ENCODE measurements at places on chromosomes 4 and X. TPM values are rescaled to one million over a fixed set of nuclear protein-coding genes. Genes with fewer than 3 reads are reported as not detected.

The MTMR8 gene
- 4.0 TPM for total RNA-seq

The NPY2R gene
- not detected for total RNA-seq

The CXCL5 gene
- total RNA-seq = 0.28 TPM

The IGSF1 gene
- 3.9 TPM for total RNA-seq

The PCDH7 gene
- 8.0 TPM for total RNA-seq

The NDST4 gene
- 1.3 TPM for total RNA-seq

The DMP1 gene
- not detected for total RNA-seq

The EGF gene
- total RNA-seq = 0.84 TPM

The SYN1 gene
- total RNA-seq = 4.5 TPM

DNA sequence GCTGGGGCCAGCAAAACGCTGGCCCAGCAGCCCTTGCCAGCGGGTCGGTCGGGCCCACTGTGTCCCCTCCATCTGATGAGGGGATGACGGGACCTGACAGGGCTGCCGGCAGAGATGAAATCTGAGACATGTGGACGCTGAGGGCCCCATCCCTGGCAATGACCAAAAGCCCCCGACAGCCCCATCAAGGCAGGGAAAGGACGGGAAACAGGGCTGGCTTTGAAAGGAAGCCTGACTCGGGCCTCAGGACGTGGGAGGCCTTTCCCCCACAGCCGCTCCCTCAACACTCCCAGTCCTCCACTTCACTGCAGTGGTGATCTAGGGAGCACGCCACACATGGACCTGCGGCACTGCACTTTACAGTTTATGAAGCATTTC lies 202.4 kb downstream of the AFAP1 start:
- no peak for DNase-seq

- DNase-seq = no peak
Measured at GRCh38 chr4:41192136-41192535, 22.2 kb downstream of the APBB2 start.

DNA sequence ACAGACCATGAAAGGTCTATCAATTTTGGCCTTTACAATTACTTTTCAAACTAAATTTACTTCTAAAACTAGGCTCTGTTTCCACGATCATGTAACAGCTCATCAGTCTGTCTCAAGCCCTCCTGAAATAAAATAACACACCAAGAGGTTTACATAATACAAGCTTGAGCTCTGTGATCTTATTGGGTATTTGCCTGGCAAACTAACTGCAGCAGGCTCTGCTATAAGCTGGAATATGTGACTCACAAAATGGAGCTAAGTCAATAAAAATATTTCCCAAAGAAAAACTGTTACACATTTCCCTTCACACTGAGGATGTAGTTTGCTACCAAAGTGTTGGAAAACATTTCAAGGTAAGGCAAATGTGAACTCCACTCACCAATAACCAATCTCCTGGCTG lies 94.7 kb upstream of the GPM6B start:
- no peak for DNase-seq

- no peak for DNase-seq
Measured at GRCh38 chrX:40174001-40174853, 76.5 kb upstream of the BCOR start.

- no peak for DNase-seq
Measured at GRCh38 chr4:159445692-159446091, 342.8 kb downstream of the RAPGEF2 start.

GRCh38 chrX:102765809-102766208 lies 45.3 kb downstream of the GPRASP3 start:
- DNase-seq = no peak

GRCh38 chr4:15779809-15780208 lies 1.7 kb downstream of the CD38 start:
- no peak for DNase-seq

DNA sequence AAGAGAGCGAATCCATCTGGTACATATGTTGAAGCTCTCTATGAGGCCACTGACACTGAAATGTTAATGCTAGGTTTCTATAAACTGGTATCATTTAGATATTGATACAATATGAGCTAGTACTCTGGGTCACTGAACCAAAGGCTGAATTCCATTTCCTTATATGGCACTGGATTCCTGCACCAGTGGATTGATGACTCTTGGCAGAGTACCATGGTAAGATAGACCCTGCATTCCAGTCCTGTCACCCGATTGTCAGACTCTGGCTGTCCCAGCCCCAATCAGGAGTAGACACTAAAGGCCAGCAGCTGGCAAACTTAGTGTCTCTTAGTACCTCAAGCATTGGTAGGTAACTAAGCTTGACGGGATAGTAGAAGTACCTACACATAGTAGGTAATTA lies 44.0 kb upstream of the EOLA2 start:
- no peak for DNase-seq

DNA sequence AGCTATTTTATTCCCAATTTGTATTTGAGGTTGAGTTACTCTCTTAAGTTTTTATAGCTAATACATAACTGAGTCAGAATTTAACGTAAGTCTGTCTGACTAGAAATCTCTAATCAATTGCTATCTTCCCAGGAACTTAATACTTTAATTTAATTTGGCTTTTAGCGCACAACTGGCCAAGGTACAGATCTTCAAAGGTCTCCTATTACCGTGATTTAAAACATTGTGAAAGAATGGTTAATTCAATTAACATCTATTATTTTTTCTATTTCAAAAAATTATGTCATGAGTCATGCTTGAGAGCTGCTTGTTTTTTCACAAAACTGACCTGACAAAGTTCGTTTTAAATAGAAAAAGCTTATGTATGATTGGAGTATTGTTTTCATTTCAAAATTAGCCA lies 22.0 kb upstream of the PLA2G12A start:
- DNase-seq = no peak
